ENCODE measurements at places on chromosomes 2 and 18.

- DNase-seq: no peak
Observed at GRCh38 chr2:60867848-60868247, 13.5 kb upstream of the REL start.

- no peak for DNase-seq
Observed at GRCh38 chr18:25764777-25765176, 325.6 kb downstream of the SS18 start.

DNA sequence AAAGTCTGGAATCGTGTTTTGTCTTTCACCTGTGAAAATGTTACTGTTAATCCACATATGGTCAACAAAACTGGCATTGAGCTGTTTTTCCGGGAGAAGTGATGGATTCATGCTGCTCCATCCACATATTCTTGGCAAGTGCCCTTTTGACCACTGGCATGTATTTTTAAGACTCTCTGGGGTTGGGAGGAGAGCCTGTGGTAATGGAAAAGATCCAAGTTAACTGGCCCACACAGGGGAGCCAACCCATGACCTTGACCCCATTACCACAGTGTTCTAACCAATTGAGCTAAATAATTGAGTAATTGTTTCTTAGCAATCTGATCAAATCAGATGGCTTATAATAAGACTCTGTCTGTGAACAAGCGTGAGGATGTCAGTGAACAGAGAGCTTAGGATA, 296.2 kb upstream of the NRP2 start:
- no peak for DNase-seq

- DNase-seq: peak; percentile 28
Observed at GRCh38 chr2:163471947-163472346, 263.9 kb downstream of the FIGN start.

GRCh38 chr2:19685731-19686130, 216.1 kb downstream of the TTC32 start:
- no peak for DNase-seq

- DNase-seq: peak; percentile 66
Observed at GRCh38 chr2:242020196-242021004, 150.9 kb downstream of the RTP5 start.

All from HAP-1 (cell line).